ENCODE measurements at places on chromosomes 2 and 18.
A peak's percentile ranks its signal among the peaks of the same experiment; 100 is the strongest.

DNA sequence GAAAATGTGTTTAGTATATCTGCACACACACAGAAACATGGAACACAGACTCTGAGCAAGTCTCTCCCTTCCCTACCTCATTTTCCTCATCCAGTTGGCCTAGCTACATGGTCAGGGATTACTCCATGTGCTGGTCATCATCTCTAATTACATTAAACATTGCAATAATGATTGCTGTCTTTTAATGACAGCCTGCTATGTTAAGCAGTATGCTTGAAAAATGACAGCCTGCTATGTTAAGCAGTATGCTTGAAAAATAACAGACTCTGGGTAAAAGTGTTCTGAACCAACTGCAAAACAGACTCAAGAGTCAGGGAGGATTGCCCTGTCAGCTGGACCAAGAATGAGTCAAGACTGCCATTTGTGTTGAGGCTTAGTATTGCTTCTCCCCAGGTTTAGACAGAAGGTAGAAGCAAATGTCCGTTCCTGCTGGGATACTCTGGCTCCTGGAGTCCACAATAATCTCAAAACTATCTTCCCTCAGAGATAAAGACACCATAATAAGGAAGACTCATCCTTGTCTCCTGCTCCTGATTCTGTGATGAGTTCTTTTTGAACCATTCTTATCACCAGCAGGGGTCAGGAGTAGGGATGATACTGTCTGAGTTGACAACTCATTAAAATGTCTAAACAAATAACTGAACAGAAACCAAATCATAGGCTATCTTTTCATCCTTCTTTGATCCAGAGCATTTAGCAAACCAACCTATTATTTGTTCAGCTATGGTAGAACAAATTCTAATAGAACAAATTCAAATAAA lies 57.7 kb downstream of the CCDC93 start:
- DNase-seq, result no peak

- DNase-seq, result no peak
These were observed 198.8 kb downstream of the IRS1 start for GRCh38 chr2:226600802-226601201.

DNA sequence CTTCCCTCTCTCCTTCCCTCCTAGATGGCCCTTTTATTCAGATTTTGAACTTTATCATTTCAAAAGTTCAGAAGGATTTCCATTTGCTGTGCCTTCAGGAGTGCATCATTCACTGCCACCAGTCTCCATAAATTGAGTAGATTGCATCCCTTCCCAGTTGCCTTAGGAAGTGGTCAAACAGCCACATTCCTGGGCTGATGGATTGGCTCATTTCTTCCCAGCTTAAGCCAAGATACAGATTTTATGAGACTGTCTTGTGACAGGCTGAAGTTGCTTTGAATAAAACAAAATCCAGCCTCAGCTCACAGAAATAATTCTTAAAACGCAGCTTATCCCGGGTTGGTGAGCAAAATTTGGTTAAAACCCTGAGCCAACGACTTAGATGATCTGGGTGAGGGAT lies 9.8 kb downstream of the NRP2 start:
- no peak for DNase-seq

DNA sequence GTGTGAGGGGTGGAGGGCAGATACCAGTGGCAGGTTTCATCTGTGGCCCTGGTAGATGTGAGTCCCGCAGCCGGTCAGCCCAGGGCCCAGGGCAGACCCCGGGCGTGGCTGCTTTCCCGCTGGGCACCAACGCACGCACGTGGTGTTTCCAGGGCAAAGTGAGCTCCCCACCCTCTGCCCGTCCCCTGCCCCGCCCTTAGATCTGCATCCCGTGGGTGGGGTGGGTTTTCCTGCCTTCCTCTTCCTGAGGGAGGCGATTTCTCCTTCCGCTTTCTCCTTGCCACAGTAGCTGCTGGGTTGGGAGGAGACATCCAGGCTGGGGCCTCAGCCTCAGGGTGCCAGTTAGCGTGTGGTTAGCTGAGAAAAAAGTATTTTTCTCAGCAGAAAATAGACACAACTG lies 49.6 kb downstream of the ODC1 start:
- DNase-seq, result no peak

- no peak for DNase-seq
These were observed 7.3 kb upstream of the LMAN2L start for GRCh38 chr2:96747061-96747617.

DNA sequence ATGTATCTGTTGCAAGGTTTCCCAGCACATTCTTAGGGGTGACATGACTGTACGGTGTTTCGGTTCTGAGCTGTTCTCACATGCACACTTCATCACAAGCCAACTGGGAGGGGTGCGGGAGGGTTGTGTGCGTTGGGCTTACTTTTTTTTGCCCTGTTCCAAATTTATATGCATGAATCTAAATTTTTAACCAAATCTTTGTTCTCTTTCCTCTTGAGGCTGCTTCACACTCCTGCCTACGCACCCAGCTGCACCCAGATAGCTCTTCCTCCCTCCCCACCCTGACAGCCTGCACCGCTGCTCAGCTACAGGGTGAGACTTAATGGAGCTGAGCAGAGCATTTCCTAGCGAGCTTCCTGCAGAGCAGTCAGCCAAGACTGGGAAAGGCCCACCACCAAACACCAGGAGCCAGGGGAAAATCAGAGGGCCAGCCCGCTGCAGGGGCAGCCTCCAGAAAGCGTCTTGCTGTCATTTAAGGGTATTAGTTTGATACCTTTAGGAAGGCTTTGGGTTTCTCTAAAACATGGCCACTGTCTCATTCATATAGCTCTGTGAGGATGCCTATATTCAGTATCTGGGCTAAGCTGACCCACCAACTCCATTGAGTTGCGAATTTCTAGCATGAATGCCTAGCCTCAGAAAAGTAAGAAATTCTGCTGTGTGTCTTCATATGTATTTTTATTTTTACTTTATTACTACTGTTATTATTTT lies 84.5 kb downstream of the POU3F3 start:
- DNase-seq, result no peak

GRCh38 chr2:110116033-110116710 lies 550 bp upstream of the MALL start:
- DNase-seq, result peak; percentile 26

- no peak for DNase-seq
These were observed 150.8 kb downstream of the INHBB start for GRCh38 chr2:120496759-120497158.

- DNase-seq, result no peak
These were observed 1278.5 kb upstream of the ZEB2 start for GRCh38 chr2:145798419-145798818.

DNA sequence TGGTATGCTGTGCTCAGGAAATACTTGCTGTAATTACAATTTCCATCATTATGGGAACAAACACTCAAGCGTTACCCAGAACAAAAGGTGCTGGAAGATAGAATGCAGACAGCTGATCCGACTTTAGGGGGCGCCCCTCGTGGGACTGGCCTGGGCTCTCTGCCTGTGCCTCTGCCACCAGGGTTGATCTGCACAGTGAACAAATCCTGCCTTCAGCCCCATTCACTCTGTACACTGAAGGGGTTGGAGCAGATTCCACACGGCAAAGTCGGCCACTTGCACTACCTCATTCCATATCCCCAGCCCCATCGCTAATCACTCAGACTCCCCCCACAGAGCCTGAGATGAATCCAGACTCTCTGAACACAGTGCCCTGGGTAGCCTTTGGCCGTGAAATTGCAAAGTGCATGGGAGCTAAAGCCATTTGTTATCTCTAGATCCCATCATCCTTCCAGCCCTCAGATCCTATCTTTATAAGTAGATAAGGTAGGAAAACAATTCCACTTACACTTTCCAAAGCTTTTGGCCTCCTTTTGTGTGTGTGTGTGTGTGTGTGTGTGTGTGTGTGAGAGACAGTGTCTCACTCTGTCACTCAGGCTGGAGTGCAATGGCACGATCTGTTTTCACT lies 69.3 kb downstream of the INPP5D start:
- no peak for DNase-seq

DNA sequence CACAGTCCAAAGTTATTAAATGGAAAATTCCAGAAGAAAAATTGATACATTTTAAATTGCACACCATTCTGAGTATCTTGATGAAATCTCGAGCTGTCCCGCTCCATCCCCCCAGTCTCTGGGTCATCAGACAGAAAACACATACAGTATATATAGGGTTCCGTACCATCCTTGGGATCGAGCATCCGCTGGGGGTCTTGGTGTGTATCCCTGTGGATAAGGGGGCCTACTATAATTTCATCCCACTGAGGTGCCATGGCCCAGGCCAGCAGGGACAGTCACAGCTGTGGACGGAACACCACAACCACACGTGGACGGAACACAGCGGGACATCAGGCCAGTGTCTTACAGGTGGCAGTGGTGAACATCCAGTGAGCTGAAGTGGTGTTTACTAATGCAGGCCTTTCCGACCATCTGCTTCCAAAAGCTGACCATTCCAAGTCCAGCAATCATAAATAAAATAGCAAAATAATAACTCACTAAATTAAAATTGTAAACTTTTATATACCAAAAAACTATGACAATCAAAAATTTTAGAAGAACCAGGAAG lies 14.0 kb downstream of the TWIST2 start:
- no peak for DNase-seq

DNA sequence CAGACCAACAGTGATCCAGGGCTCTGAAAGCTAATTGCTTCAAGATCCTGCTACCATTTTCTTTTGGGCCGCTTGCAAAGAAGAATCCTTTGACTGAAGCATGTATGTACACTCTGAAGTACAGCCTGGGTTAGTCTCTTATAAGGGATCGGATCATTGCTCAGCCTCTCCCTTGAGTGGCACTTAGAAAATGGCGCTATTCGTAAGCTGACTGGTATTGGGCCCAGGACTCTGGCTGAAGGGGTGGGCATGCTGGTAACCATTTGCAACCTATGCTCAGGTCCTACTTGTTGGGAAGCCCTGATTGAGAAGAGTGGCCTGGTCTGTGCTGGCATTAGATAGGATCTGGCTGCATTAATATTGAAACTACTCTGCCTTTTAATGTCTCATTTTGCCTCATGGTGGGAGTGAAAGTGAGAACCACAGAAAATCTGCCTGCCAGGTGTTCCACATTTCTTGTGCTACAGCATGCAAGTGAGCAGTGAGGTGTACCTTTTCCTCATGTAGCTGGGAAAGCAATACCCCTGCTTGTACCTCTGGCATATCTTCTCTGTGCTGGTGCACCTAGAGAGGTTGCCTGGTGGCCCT lies 661 bp upstream of the MGAT5 start:
- no peak for DNase-seq

- DNase-seq, result peak; percentile 53
These were observed 49.2 kb upstream of the NXPH2 start for GRCh38 chr2:138829326-138829919.

GRCh38 chr18:29779096-29779495 lies 1263.4 kb downstream of the DSC3 start:
- DNase-seq, result no peak

GRCh38 chr18:44548291-44549221 lies 132.1 kb upstream of the SETBP1 start:
- DNase-seq, result no peak

- DNase-seq, result no peak
These were observed 162.0 kb upstream of the GULP1 start for GRCh38 chr2:188129677-188130076.

GRCh38 chr18:77114415-77115191 lies 18.0 kb downstream of the MBP start:
- no peak for DNase-seq

DNA sequence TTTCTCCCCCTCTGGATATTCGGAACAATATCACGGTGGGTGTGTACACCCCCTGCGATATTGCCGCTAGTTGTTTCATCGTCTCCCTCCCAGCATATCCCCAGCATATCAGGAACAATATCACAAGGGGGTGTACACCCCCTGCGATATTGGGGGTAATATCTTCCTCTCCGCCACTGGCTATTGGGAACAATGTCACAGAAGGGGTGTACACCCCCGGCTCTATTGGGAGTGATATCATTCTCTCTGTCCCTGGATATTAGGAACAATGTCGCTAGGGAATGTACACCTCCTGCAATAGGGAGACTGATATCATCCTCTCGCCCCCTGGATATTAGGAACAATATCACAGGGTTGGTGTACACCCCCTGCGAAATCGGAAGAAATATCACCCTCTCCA lies 1932.0 kb downstream of the SUCLG1 start:
- no peak for DNase-seq

- DNase-seq, result no peak
These were observed 1221.0 kb downstream of the SUCLG1 start for GRCh38 chr2:83238111-83238510.

DNA sequence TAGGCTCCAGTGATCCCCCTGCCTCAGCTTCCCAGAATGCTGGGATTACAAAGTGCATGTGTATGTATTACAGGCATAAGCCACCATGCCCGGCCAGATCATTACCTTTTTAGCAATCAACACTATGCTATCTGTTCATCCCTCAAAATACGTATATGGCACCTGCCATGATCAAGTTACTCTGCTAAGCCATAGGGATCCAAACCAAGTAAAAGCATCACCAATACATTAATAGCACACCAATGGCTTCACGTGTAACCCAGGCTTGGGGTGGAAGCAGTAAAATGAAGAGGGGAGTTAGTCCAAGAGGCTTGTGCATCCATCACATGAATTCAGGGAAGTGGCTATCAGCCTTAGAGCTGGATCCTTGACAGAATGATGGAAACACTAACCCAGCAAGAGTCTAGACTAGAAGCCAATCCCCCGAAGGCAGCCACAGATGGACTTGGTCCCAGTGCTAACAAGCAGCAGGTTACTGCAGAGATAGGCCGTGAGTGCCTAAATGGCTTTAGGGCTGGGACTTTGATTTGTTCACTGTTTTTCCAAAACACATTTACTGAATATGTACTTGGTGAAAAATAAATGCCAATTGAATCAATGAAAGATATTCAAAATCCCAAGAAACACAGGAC lies 11.3 kb downstream of the HDLBP start:
- DNase-seq, result no peak

- DNase-seq, result no peak
These were observed 228.6 kb downstream of the SATB2 start for GRCh38 chr2:199228887-199229819.

GRCh38 chr2:121104721-121105141 lies 180.3 kb downstream of the TFCP2L1 start:
- DNase-seq, result no peak

DNA sequence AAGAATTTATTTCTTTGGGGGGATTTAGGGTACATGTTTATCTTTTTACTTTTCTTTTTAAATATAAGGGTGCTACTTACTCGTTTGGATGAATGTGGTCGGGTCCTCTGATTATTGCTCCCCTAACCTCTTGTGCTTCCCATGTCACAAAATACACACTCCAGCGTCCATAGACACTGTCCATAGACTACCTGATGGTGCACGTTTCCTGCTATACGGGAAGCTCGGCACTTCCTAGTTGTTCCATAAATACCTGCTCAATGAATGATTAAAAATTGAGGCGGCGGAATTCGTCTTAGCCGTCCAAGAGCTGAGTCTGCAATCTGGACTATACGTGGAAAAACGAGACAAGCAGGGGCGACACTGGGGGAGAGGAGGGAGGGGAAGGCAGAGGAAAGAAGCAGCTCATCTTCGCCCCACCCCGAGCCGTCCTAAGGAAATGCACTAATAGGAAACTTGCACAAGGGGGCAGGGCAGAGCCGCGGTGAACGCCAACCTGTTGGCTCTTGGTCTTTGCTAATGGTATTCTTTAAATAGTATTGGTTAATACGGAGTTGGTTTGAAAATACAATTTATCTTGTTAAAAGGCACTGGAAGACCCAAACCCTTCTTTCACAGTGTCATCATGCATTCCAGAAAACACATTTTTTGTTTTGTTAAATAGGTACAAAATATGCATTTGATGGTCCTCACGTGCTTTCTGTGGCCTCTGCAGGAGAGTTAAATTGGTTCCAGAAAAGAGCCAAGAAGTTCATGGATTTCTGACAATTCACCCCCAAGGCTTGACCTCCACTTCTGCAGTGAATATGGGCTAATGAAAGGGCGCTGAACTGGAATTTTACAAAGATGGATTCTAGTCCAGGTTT lies 73.0 kb upstream of the KCTD1 start:
- DNase-seq, result no peak

GRCh38 chr2:120883607-120884440 lies 148.2 kb downstream of the GLI2 start:
- no peak for DNase-seq
